ENCODE measurements at places on chromosomes 3 and 15. TPM values are rescaled to one million over a fixed set of nuclear protein-coding genes. Genes with fewer than 3 reads are reported as not detected.

Gene EPHB3
- total RNA-seq, result not detected

Gene CCDC80
- not detected for total RNA-seq

Gene DNASE1L3
- total RNA-seq, result not detected

Gene CCRL2
- 3.6 TPM for total RNA-seq

Gene PRR23C
- total RNA-seq, result not detected

Gene GP9
- not detected for total RNA-seq

Gene SNX22
- total RNA-seq, result 0.42 TPM

Gene KIF15
- 25.7 TPM for total RNA-seq

Gene GPR149
- total RNA-seq, result not detected

Gene CA12
- not detected for total RNA-seq

Gene LMAN1L
- total RNA-seq, result 0.15 TPM

Gene ASB14
- not detected for total RNA-seq

Gene NEO1
- total RNA-seq, result 7.6 TPM

Gene LRTM1
- total RNA-seq, result not detected

Gene SH2D7
- total RNA-seq, result not detected

Gene FOXL2NB
- not detected for total RNA-seq

Gene TMEM207
- not detected for total RNA-seq

Gene GATA2
- total RNA-seq, result 0.13 TPM

Gene PTH1R
- total RNA-seq, result not detected

Gene CEP63
- total RNA-seq, result 19.4 TPM
